ENCODE measurements at places on chromosomes 2 and 18.

GRCh38 chr2:203431391-203432185 is 103.4 kb downstream of the ABI2 start:
- DNase-seq = no peak

GRCh38 chr2:99776206-99776905 is 286.5 kb upstream of the REV1 start:
- DNase-seq = no peak

DNA sequence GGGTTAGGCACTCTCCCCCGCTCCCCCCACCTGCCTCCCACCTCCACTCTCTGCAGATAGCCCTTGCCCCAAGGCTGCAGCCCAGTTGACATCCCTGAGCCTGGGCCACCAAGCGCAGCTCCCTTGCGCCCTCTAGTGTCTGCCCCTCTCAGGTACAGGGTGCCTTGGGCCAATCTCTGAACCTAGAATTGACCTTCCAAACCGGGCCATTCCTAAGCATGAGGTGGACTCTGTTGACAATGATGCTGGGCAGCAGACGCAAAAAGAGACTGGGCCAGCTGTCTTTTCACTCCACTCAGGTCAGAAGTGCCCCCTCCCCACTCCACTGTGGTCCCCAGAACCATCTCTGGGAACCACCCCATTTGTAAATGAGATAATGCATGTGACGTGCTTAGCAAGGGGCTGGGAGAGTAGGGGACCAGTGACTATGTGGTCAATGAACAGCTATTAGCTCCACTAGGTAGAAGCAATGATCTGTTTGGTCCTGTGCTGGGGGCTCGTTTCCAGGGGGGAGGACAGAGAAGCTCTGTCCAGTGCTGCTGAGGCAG is 43.3 kb upstream of the PLB1 start:
- DNase-seq = peak; percentile 79

DNA sequence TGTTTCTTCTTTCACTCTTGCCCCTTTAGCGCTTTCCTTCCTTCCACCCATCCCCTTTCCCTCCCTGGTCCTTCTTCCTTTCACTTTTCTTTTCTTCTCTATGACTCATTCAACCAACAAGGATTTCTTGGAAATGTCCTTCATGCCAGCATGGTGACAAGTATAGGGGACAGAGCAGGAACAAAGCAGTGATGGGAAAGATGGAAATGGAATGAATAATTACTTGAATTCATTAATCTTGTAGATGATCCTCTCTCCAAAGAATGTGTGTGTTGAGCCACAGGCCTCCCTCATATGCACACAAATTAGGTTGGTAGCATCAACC is 1.5 kb downstream of the VAMP5 start:
- DNase-seq = no peak

GRCh38 chr2:202883987-202884675 is 12.6 kb upstream of the ICA1L start:
- DNase-seq = no peak

DNA sequence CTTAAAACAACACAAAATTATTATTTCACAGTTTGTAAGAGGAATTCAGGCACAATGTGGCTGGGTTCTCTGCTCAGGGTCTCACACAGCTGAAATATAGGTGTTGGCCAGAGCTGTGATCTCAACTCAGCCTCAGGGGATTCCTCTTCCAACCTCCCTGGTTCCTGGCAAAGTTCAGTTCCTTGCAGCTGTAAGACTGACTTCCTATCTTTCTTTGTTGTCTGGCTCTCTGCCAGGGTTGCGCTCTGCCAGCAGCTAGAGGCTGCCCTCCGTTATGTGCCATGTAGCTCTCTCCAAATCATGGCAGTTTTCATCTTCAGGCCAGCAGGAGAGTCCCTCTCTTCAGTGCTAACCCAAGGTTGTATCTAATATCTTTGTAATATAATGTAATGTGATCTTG is 272.5 kb upstream of the KCNJ3 start:
- DNase-seq = no peak

DNA sequence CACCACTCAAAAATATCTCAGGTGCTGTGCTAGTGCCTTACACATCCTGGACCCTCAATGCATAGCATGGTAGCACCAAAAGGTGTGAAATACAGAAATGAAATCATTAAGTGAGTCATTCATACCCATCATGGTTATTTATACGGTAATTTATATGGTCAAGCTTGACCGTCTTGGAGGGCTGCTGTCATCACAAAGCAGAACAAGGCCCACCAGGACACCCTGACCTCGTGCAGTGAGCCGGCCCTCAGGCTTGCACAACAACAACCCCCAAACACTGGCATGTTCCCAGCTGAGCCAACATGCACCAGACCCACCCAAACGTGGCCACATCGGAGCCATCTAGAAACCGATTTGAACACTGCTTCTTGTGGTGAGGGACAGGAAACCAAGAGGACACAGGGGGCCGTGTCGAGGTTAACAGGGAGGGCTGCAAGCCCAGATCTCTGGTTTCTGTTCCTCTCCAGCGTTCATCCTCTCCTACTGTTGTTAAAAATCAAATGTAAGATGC is 378.5 kb upstream of the ID2 start:
- no peak for DNase-seq

- no peak for DNase-seq
Measured at GRCh38 chr2:235432741-235433520, 60.9 kb upstream of the AGAP1 start.

- no peak for DNase-seq
Measured at GRCh38 chr2:10906926-10907625, 4.7 kb upstream of the KCNF1 start.

GRCh38 chr2:54755641-54756326 is 32.3 kb downstream of the EML6 start:
- no peak for DNase-seq

- DNase-seq = no peak
Measured at GRCh38 chr2:634636-635388, 42.4 kb downstream of the TMEM18 start.

GRCh38 chr2:76851000-76851399 is 671.2 kb downstream of the LRRTM4 start:
- DNase-seq = no peak

DNA sequence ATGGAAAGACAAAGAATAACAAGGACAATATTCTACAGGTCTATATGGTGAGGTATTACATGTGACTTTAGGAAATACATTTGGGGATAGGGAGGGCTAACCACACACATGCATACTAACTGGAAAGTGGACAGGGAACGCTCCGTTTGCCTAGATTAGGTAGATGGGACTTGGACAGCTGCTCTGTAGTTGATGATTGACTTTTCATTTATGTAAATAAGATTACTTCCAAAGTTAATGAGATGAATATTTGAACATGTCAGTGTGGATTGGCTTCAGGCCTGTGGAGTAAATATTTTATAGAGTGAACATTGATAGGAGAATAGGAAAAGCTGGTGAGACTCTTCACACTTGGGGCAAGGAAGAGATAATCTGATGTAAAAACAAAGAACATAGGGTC is 142.0 kb downstream of the NCK2 start:
- DNase-seq = no peak

DNA sequence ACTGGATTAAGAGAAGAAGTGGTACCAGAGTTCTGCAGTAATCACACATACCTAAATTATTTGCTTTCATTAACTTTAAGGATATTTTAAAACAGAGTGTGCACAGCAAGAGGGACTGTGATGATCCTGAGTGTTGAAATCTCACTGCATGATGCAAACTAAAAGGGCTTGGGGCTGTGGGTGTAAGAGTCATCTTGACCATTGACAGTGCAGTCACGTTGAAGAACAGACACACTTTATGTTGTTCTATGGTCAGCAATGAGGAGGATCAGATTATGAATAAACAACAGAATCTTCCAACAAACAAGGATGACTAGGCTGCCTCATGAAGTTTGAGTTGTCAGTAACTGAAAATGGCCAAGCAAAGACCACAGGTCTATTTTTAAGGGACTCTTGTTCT is 87.2 kb upstream of the GALNT5 start:
- no peak for DNase-seq

DNA sequence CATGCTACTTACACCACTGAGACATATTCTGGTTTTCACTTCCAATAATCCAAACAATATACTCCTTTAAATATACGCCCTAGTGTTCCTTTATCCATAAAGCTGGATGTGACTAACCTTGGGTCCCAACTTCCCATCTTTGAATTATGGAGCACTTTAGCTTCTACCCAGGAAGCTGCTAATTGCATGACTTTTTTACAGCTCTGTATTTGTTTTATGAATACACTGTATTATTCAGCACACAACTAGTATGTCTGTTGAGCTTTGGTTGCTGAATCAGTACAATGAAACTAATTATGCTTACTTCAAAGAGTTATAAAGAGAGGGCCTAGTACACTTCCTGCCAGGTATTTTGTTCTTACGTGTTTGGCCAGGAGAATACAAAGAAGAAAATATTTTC is 118.5 kb downstream of the BAZ2B start:
- DNase-seq = no peak
